Hypothalamus (tissue), 51 donors: ENCODE measurements at places on chromosomes 7 and 10.

GRCh38 chr7:129896568-129897382, 56.0 kb downstream of the UBE2H start:
- no peak for DNase-seq

DNA sequence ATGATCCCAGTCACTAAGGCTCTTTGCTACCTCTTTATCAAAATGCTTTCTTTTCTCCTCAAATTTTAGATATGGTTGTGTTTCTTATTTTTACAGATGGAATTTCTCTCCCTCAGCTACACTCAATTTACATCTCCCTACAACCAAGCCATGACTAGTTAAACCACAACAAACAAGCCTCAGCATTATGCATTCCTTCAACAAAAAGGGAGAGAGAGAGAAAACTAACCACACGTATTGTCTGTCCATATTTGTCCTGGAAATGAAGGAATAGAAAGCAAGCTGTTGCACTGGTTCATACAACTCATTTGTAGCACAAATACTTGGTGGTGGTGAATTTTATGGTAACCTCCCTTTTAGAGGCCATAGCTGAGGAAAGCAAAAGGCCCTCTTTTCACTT, 286.4 kb downstream of the AHR start:
- DNase-seq: no peak

DNA sequence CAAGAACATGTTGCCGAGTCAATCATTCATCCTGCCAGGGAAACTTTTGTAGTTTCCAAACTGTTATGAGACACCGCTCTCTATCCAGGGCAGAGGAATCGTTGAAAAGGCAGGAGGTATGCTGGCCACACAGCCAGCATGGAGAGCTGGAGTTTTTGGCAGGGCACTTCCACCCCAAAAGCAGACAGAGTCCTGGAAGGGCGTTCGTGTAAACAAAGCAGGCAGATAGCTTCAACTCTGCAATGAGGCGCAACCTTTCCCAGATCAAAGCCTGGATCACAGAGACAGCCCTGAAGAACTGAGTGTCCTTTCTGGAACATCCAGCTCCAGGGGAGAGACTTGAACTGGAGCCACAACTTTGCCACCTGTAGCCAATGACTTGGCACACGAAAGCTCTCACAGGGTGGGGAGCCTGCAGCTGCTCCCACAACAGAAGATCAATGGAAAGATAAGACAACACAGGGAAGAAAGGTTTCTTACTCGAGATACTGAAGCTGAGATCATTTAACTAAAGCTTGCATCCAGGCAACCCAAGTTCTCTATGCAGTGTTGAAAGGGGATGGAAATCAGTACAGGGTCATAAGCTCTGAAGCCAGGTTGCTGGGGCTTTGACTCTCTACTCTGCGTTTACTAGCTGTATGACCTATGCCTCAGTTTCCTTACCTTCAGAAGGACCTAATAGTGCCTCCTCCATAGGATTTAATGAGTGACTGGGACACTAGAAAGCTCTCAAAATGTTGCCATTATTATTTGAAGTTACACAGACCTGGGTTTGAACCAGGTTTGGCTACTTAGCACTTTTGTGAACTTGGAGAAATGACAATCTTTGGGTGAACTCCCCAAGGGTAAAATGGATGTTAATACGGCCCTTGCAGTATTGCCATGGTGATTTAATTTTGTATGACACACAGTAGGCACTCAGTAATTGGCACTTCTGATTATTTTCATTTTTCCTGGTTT, 434.8 kb upstream of the NPVF start:
- DNase-seq: no peak

- no peak for DNase-seq
These were observed 567.8 kb downstream of the IPMK start for GRCh38 chr10:57699944-57700343.

DNA sequence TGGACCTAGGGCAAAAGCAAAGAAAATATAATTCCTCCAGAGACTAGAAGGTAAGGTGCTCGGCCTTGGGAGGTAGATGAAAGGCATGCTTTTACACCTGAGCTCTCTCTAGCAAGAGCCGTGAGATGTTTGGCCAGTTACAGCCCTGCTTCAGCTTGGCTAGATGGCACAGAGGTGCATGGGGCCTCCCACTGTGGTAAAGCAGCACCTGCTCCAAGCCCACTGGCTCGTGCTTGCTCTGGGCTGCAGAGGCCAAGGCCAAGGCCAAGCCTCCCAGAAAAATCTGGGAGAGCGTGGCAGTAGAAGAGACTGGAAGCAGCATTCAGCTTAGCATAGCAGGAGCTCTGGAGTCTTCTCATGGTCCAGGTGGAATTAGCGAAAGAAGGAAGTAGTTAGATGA, 31.0 kb upstream of the OPALIN start:
- DNase-seq: no peak
